ENCODE measurements at places on chromosomes 4 and X.

- DNase-seq = no peak
These were observed 5.5 kb downstream of the UCHL1 start for GRCh38 chr4:41262198-41262597.

- DNase-seq = no peak
These were observed 47.2 kb downstream of the SYNPO2 start for GRCh38 chr4:118935819-118936218.

DNA sequence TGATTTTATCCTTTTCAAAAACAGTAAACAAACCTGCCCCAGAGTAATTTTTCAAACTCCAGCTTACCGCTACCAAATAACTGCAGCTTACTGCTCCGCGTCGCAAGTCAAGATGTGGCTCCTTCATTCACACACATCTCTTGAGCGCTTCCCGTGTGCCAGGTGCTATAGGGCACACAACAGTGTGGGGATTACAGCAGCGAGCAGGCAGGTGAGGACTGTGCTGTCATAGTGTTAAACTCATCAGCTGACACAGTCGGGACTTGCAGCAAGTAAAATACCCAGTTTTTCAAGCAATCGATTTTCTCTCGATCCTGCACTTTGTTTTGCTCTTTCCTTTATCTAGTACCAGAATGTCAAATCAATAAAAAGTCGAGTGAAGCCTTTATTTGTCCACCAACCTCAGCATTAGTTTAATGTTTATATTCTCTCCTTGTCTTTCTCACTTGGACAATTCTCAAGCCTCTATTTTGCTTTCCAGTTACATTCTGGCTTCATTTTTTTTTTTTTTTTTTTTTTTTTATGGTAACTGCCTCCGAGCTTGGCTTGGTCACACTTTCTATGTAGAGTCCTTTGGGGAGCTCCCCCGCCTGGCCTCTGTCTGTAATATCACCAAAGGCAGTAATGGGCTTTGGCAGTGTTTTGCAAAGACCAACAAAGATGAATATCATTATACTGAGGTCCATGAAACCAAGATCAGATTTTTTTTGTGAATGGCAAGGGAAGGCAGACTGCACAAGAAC, 8.3 kb upstream of the ASB5 start:
- peak; percentile 63 for DNase-seq

DNA sequence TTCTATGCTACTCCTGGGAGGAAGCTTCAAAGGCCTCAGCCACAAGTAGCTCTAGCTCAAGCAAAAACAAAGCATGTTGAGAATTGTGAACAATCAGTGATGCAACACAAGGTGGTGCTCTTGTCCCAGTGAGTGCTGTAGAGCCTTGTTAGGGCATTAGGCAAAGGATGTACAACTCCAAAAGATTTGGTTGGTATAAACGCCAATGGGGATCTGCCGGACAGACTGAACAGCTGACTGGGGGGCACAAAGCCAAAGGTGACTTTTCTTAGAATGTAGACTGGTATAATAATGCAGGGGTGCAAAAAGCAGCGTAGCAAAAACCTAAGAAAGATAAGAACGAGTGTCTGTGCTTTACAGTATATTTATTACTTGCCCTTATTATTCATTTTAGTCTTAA, 62.6 kb upstream of the ALB start:
- DNase-seq = peak; percentile 36

DNA sequence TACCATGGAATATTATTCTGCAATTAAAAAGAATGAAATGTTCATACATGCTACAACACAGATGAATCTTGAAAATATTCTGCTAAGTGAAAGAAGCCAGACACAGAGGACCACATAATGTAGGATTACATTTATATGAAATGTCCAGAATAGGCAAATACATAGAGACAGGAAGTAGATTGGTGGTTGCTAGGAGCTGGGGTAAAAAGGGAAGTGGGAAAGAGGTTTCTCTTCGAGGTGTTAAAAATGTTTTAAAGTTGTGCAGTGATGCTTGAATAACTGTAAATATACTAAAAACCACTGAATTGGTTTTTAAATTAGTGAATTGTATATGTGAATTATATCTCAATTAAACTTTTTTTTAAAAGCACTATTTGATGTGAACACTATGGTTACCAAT, 3.6 kb upstream of the NXT2 start:
- DNase-seq = no peak

DNA sequence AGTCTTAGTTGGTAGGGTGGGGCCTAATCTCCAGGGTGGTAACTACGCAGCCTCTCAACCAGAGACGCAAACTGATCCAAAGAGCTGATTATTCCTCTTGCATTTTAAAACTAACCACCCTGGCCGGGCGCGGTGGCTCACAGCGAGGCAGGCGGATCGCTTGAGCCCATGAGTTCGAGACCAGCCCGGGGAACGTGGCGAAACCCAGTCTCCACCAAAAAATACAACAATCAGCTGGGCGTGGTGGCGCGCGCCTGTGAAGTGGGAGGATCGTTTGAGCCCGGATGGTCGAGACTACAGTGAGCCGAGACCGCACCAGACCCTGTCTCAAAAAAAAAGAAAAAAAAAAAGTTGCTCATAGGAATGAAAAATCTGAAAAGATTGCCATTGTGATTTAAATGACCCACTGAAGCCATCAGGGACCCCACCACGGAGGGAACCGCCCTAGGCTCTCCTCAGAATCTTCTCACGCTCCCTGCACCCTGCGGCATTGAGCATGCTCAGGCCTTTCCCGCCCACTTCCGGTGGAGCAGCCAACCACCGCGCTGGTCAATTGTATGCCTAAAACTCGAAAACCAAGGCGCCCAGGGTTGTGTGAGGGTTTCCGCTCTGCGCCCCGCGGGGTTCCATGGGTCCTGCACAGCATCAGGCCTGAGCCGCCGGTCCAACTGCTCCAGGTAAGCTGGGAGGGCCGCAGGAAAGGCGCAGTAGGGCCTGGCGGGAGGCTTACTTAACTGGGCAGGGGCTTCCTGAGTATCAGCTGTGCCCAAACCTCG, at the start of gene TRIM60:
TRIM60 (plus strand) TSS at position 564 of the 776 bp plus-strand sequence. CDS start 8,074 bp downstream, outside the sequence.
- DNase-seq = no peak

- no peak for DNase-seq
These were observed 50.0 kb downstream of the COMMD8 start for GRCh38 chr4:47413521-47413920.

- DNase-seq = no peak
These were observed 191.3 kb downstream of the GPC3 start for GRCh38 chrX:133794126-133794525.

GRCh38 chrX:100647739-100648138, 3.7 kb downstream of the SRPX2 start:
- no peak for DNase-seq

GRCh38 chr4:82415922-82416365, 14.3 kb downstream of the HNRNPDL start:
- no peak for DNase-seq

- DNase-seq = no peak
These were observed 48.8 kb upstream of the ADAD1 start for GRCh38 chr4:122329876-122330565.

DNA sequence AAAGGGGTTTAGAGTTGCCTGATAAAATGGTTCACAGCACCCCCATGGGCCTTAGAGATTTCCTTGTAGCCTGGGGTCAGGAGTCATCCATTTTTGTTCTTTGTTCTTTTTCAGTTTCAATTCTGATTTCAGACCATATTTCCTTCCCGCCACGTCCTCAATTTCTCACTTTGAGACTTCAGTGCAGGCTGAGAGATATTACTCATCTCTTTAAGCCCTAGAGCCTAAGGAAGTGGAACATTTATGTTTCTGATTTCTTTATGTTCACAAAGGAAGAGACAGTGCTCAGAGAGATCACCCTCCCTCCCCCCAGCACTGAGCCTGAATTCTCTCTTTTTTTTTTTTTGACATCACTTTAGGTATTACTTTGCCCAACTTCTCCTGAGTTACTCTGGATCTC, 56.3 kb downstream of the MSN start:
- no peak for DNase-seq

DNA sequence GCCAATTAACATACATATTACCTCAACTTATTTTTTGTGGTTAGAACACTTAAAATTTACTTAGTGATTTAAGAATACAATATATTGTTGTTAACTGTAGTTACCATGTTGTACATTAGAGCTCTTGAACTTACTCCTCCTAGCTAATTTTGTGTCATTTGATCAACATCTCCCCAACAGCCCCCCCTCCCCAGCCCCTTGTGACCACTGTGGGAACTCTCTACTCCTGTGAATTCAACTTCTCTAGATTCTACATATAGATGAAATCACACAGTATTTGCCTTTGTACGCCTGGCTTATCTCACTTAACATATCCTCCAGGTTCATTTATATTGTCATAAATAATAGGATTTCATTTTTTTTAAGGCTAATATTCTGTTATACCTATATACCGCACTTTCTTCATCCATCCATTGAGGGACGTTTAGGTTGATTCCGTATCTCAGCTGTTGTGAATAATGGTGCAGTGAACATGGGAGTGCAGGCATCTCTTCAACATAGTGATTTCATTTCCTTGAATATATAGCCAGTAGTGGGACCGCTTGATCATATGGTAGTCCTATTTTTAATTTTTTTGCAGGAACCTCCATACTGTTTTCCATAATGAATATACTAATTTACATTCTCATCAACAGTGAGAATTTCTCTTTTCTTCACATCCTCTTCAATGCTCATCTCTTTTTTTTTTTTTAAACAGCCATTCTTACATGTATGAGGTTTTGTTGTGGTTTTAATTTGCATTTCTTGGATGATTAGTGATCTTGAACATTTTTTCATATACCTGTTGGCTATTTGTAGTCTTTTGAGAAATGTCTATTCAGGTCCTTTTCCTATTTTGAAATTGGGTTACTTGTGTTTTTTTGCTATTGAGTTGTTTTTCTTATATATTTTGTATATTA, 66.8 kb downstream of the RAPGEF2 start:
- DNase-seq = no peak

DNA sequence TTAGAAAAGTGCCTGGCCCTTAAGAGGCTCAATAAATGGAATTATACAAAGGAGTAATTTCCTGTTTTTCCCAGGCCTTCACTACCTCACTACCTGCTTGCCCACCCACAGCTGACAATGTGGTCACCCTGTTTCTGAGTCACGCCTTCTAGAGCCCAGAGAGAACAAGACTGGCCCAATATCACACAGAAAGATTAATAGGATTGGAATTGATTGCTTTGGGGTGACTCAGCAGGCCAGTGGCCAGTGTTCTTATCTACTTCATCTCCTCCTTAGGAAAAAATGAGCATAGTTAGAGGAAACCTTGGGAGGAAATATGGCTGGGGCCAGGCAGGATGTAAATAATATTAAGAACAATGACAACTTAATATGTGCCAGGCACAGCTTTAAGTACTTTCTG, 4.5 kb upstream of the FGF16 start:
- no peak for DNase-seq

- no peak for DNase-seq
These were observed 50.3 kb downstream of the HMX1 start for GRCh38 chr4:8821151-8821950.

DNA sequence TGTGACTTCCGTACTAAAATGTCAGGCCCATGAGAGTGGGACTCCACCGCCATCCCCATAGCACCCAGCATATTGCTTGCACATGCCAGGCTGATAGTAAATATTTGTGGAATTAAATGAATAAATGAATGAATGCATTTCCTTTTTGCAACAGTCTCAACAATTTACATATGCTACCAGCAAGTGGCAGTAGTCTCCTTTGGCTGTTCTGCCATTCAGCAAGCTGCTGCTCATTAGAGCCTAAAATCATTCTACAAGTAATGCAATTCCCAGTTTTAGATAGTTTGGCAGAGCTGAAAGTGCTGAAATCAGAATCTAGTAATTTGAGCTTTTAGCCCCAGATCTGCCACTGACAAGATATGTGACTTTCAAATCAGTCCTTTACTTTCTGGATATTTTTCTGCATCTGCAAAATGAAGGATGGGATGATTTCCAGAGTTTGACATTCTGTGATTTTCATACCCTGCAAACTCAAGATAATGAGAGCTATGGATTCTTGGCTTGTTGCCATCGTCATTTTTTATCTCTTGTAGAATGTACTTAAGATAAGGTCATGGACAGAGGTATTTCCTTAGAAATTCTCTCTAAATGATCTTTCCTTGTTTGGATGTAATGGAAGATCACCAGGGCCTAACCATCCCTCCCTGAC, 35.7 kb upstream of the INTS6L start:
- DNase-seq = peak; percentile 51

GRCh38 chr4:98873059-98873458, 55.9 kb downstream of the EIF4E start:
- DNase-seq = no peak

DNA sequence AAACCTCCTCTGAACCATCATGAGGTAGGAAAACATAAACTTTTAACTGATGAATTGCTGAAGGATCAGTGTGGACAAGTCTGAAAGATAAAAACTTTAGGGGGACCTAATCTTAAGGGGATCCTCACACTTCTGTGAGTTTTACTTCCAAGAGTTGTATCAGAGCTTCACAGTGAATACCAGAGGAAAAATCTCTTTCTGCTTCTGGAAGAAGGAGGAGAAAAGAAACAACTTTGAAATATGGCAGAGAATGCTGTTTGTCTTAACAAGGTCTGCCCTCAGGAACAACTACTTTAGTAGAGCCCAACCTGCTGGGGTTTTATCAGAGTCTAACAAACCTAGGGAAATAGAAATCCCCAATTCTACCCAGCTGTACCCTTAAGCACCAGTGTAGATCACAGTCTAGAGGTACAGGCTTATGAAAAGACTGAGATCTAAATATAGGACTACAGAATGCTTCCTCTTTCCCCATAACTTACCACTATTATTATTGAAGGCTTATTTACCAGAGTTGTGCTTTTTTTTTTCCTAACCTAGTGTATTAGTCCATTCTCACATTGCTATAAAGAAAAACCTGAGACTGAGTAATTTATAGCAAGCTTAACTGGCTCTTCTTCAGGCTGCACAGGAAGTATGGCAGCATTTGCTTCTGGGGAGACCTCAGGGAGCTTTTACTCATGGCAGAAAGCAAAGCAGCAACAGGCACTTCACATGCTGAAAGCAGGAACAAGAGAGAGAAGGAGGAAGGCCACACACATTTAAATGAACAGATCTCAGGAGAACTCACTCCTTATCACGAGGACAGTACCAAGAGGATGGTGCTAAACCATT, 167.9 kb downstream of the CAMK2D start:
- no peak for DNase-seq

GRCh38 chrX:139204898-139205667, 325.5 kb upstream of the F9 start:
- DNase-seq = no peak

- DNase-seq = no peak
These were observed 163.7 kb downstream of the NPNT start for GRCh38 chr4:106058921-106059320.

DNA sequence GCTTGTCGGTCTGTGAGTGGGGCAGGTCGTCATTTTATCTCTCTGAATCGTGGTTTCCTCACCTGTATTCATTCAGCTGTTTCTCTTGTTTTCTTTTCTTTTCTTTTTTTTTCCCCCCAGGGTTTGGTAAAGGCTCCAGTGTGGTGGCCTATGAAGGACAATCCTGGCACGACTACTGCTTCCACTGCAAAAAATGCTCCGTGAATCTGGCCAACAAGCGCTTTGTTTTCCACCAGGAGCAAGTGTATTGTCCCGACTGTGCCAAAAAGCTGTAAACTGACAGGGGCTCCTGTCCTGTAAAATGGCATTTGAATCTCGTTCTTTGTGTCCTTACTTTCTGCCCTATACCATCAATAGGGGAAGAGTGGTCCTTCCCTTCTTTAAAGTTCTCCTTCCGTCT, 41.4 kb downstream of the MAP7D3 start:
- no peak for DNase-seq
